Psoas muscle (tissue), 8 donors: ENCODE measurements at places on chromosomes 2 and 18. TPM values are rescaled to one million over a fixed set of nuclear protein-coding genes. Genes with fewer than 3 reads are reported as not detected.

DNA sequence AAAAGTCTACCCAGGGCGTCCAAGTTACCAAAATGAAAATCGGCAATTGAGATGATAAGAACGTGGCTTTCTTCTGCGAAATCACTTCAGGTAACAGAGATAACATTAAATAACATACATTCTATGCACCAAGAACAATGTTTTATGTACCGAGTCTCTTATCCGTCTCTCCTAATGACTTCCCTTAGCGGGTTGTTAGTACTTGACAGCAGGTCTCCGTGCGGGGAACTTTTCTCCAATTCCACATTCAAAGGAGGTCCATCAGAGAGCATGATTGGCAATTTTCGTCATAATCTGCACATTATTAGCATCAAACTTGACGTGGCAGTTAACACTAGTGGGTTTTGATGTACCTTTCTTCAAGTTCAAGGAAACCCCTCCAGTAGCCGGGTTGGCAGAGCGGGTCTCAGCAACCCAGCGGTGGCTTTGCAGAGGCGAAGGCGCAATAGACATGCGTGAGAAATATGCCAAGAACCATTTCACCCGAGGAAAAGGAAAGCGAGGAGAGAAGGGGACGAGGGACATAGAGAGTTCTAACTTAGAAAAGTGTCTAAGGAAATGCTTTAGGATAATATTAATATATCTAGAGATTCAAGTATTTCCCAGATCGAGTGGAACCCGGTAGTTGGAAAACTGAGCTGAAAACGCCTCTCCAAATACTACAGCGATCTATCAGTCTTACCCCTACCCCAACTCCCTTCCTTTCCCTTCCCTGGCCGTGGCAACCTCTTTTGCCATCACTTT, 5.0 kb downstream of the EVX2 start:
- H3K27me3 ChIP-seq, result peaks cover 98% of the 10 kb centered on the region
- H3K4me1 ChIP-seq, result peaks cover 19% of the 10 kb centered on the region
- DNase-seq, result no peak

- no peaks in the 10 kb centered on the region for H3K36me3 ChIP-seq
- no peaks in the 10 kb centered on the region for H3K27me3 ChIP-seq
- no peak overlapping the region for H3K4me3 ChIP-seq
- no peak overlapping the region for H3K27ac ChIP-seq
- H3K4me1 ChIP-seq, result no peaks in the 10 kb centered on the region
These were observed 68.9 kb upstream of the NCK2 start for GRCh38 chr2:105675841-105676240.

DNA sequence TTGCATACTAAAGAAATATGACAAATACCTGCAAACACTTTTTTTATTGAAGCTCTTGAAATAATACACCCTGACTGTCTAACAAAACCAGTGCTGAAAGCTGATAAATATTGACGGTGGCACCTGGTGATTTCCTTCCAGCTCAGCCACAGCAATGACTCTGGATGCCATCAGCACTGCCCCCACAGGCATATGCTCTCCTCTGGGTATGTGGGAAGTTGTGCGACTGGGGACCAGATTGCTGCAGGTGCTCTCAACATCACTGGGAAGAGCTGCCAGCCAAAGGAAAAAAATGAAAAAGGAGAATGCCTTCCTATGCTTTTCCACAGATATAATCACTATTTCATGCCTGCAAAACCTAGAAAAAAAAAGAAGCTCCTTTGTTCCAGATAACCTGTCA, 141.5 kb downstream of the PIGN start:
- no peak overlapping the region for H3K27ac ChIP-seq
- no peaks in the 10 kb centered on the region for H3K27me3 ChIP-seq
- H3K36me3 ChIP-seq, result no peaks in the 10 kb centered on the region
- no peak overlapping the region for H3K4me3 ChIP-seq
- H3K4me1 ChIP-seq, result no peaks in the 10 kb centered on the region

DNA sequence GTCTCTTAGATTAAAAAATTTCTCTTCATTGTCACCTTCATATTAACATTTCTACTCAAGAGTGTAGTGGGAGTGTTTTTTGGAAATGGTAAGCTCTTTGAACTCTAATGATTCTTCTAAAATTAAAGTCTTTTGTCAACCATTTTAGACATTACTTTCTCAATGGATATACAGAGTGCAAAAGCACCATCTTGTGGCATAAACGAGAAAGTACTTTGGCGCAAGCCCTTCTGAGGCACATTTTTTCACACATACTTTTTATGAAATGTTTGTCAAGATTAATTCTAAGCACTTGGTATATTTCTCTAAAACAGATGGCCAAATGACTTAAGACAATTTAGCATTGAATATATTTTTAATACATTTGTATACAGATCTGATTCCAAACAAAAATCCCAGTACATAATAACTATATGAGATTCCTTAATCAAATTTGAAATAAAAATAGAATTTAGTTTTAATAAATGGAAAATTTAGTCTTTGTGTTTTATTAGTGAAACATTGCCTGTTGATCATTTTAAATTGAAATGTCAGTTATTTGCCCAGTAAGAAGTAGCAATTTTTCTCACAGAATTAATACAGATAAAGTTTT, 63.3 kb upstream of the GALNT5 start:
- H3K36me3 ChIP-seq, result no peaks in the 10 kb centered on the region
- no peak overlapping the region for H3K4me3 ChIP-seq
- no peak for DNase-seq
- no peaks in the 10 kb centered on the region for H3K27me3 ChIP-seq

DNA sequence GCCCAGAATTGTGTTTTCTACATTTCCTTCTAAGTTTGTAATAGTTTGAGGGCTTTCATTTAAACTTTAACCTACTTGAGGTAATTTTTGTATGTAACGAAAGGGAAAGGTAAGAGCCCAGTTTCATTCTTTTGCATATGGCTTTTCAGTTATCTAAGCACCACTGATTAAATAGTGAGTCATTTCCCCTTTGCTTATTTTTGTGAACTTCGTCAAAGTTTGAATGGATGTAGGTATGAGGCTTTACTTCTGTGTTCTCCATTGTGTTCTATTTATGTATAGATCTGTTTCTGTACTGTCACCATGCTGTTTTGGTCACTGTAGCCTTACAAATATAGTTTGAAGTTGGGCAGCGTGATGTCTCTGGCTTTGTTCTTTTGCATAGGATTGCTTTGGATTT, 944.8 kb upstream of the CNTNAP5 start:
- H3K27ac ChIP-seq, result no peak overlapping the region
- no peaks in the 10 kb centered on the region for H3K27me3 ChIP-seq
- no peaks in the 10 kb centered on the region for H3K4me1 ChIP-seq
- H3K36me3 ChIP-seq, result no peaks in the 10 kb centered on the region

- DNase-seq, result no peak
- H3K27me3 ChIP-seq, result no peaks in the 10 kb centered on the region
- peaks cover 83% of the 10 kb centered on the region for H3K4me1 ChIP-seq
- no peak overlapping the region for H3K27ac ChIP-seq
- H3K4me3 ChIP-seq, result no peak overlapping the region
These were observed 7.7 kb downstream of the SP3 start for GRCh38 chr2:173957517-173957916.

DNA sequence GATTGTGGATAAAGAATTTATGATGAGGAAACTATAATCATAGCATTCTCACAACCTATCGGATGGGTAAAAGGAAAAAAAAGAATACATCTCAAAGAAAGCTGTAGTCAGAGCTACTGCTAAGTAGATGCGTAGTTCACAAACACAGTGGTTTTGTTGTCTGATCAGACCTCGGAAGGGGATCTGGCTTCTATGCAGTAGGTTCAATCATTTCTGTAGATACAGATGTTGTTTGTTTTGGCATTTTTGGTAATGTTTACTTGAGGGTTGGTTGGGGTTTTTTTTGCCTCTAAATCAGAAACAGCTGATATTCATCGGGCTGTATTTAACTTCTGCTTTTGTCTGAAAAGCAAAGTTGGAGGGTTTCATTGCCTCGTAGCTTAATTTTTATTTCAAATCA, 42.1 kb downstream of the NPAS2 start:
- no peak for DNase-seq
- no peak overlapping the region for H3K4me3 ChIP-seq
- no peaks in the 10 kb centered on the region for H3K27me3 ChIP-seq
- H3K36me3 ChIP-seq, result no peaks in the 10 kb centered on the region
- no peak overlapping the region for H3K27ac ChIP-seq

DNA sequence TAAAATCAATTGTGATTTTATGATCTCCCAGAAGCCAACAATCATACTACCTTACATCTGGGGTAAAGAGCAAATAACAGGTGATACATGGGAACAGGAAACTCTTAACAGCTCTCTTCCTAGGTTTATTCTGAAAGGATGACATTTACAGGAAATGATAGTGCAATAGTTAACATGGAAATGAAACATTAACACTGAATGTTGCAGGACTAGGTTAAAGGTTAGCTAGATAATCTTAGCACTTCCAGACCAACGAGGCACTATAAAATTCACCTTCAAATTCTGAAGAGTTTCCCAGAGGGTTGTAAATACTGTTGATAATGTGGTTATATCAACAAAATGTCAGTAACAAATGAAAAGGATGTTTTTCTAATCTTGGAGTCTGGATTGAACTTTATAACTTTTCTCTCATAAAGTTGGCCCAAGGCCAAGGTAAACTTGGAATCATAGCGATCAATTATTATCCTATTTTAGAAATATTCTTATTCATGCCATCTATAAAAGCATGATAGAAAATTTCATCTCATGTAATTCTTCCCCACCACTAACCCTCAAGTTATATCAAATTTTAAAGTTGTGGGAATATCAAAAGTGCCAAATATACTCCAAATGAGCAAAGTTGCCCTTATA, 32.9 kb upstream of the GCG start:
- H3K4me1 ChIP-seq, result no peaks in the 10 kb centered on the region
- no peaks in the 10 kb centered on the region for H3K36me3 ChIP-seq
- no peak overlapping the region for H3K4me3 ChIP-seq
- H3K27ac ChIP-seq, result no peak overlapping the region
- H3K27me3 ChIP-seq, result no peaks in the 10 kb centered on the region
- no peak for DNase-seq

GRCh38 chr2:215579809-215580208, 143.9 kb upstream of the FN1 start:
- H3K27me3 ChIP-seq, result no peaks in the 10 kb centered on the region
- H3K36me3 ChIP-seq, result no peaks in the 10 kb centered on the region
- no peaks in the 10 kb centered on the region for H3K4me1 ChIP-seq
- H3K27ac ChIP-seq, result no peak overlapping the region
- no peak overlapping the region for H3K4me3 ChIP-seq

- no peak for DNase-seq
- H3K4me3 ChIP-seq, result no peak overlapping the region
These were observed 473.0 kb upstream of the TNP1 start for GRCh38 chr2:217332866-217333265.

- H3K4me1 ChIP-seq, result no peaks in the 10 kb centered on the region
- no peak for DNase-seq
- no peak overlapping the region for H3K4me3 ChIP-seq
- no peaks in the 10 kb centered on the region for H3K36me3 ChIP-seq
- peaks cover 10% of the 10 kb centered on the region for H3K27me3 ChIP-seq
- H3K27ac ChIP-seq, result no peak overlapping the region
These were observed 100.2 kb downstream of the TWIST2 start for GRCh38 chr2:238947920-238948710.

DNA sequence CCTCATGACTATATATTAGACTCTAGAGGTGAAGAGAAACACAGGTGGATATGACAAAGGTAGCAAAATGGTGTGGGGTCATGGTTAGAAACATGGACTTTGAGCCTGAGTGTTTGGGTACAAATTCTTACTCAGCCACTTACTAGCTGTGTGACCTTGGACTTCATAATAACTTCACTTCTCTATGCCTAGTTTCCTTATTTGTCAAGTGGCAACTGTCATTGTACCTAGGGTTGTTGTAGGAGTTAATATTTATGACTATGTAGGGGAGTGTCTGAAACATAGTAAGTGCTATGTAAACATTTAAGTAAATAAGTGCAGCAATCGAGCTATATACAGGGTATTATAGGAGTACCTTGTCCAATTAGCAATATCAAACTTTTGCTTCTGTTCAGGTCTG, 49.7 kb upstream of the RAPH1 start:
- H3K4me1 ChIP-seq, result peaks cover 36% of the 10 kb centered on the region
- no peak for DNase-seq
- H3K27ac ChIP-seq, result peak overlapping the region; percentile 73
- H3K27me3 ChIP-seq, result no peaks in the 10 kb centered on the region
- H3K4me3 ChIP-seq, result no peak overlapping the region

DNA sequence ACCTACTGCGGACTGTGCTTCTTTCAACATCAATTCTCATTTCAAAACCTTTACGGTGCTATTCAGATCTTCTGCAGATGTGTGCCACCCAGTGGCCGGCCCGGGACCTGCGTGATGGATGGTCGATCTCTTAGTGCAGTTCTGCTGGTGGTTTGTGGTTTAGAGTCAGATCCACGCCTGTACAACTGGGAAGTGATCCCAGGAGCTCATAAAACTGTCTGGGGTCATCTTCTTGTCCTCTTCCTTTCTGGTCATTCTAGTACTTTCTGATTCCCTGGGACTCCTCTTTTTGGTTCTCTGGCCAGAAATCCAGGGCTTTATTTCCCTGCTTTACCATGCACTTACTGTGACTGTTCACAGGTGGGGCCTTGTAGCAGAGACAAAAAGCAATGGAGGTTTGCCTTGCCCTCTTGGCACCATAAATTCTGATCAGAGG, 15.8 kb upstream of the SELENOI start:
- peak; percentile 90 for DNase-seq
- no peak overlapping the region for H3K4me3 ChIP-seq
- H3K36me3 ChIP-seq, result no peaks in the 10 kb centered on the region
- no peaks in the 10 kb centered on the region for H3K27me3 ChIP-seq
- no peak overlapping the region for H3K27ac ChIP-seq

DNA sequence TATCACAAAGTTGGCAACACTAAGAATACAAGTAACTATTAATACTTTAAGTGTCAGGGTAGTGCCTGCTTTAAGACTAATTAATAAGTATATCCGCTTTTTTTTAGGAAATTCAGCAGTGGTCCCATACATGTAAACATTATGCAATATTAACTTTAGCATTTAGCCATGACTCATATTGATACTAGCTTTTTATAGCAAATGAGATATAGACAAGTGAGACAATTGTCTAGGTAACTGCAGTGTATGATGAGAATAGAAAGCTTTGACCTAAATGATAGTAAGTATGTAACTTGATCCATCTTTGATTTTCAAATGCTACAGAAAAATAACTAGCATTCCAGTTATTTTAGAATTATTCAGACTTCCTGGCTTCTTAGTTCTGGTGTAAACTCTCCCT, 27.4 kb upstream of the VRK2 start:
- H3K4me3 ChIP-seq, result no peak overlapping the region
- H3K27me3 ChIP-seq, result no peaks in the 10 kb centered on the region
- no peak overlapping the region for H3K27ac ChIP-seq
- H3K36me3 ChIP-seq, result no peaks in the 10 kb centered on the region
- no peaks in the 10 kb centered on the region for H3K4me1 ChIP-seq

- no peak overlapping the region for H3K4me3 ChIP-seq
- H3K36me3 ChIP-seq, result peaks cover 2% of the 10 kb centered on the region
- DNase-seq, result no peak
- H3K27ac ChIP-seq, result no peak overlapping the region
- no peaks in the 10 kb centered on the region for H3K27me3 ChIP-seq
These were observed 141.1 kb downstream of the CCBE1 start for GRCh38 chr18:59555995-59556659.

- no peaks in the 10 kb centered on the region for H3K4me1 ChIP-seq
- DNase-seq, result no peak
- H3K4me3 ChIP-seq, result no peak overlapping the region
These were observed 37.2 kb upstream of the SLC35G4 start for GRCh38 chr18:11572201-11572600.

The RAB10 gene
- 150 TPM for total RNA-seq

The PLEKHH2 gene
- 0.34 TPM for total RNA-seq

The ZNF142 gene
- 12.0 TPM for total RNA-seq

The RAB6C gene
- 0.09 TPM for total RNA-seq

The IAH1 gene
- total RNA-seq, result 60.2 TPM

The CFAP65 gene
- not detected for total RNA-seq

The NEU2 gene
- total RNA-seq, result not detected

The C2orf80 gene
- total RNA-seq, result not detected

The IL36G gene
- total RNA-seq, result not detected

The MSTN gene
- total RNA-seq, result 0.32 TPM

The REEP1 gene
- 16.1 TPM for total RNA-seq

The NEB gene
- total RNA-seq, result 7,790 TPM

The RAB12 gene
- 91.4 TPM for total RNA-seq
